ENCODE measurements at places on chromosomes 2 and 18. TPM values are rescaled to one million over a fixed set of nuclear protein-coding genes. Genes with fewer than 3 reads are reported as not detected.

The HAAO gene
- not detected for polyA plus RNA-seq

The KCNE4 gene
- polyA plus RNA-seq, result not detected

The CNGA3 gene
- polyA plus RNA-seq, result not detected

The ANKAR gene
- polyA plus RNA-seq, result 30.9 TPM

The GREB1 gene
- polyA plus RNA-seq, result not detected

The APOB gene
- not detected for polyA plus RNA-seq

The AQP12B gene
- polyA plus RNA-seq, result not detected

The SPP2 gene
- not detected for polyA plus RNA-seq

The TMEFF2 gene
- not detected for polyA plus RNA-seq

The CTAGE1 gene
- polyA plus RNA-seq, result not detected

The ATP6V1C2 gene
- polyA plus RNA-seq, result 0.44 TPM

The LBX2 gene
- not detected for polyA plus RNA-seq

The ACTG2 gene
- polyA plus RNA-seq, result not detected

The ZDBF2 gene
- 5.7 TPM for polyA plus RNA-seq

The MYO5B gene
- polyA plus RNA-seq, result not detected

The PLA2R1 gene
- polyA plus RNA-seq, result not detected

The C2orf92 gene
- polyA plus RNA-seq, result not detected

The CCDC102B gene
- polyA plus RNA-seq, result 4.0 TPM

The CCDC68 gene
- polyA plus RNA-seq, result not detected

The SERPINB11 gene
- polyA plus RNA-seq, result not detected

The DAW1 gene
- not detected for polyA plus RNA-seq

The RGPD3 gene
- not detected for polyA plus RNA-seq

The OR6B2 gene
- not detected for polyA plus RNA-seq

The TCF7L1 gene
- not detected for polyA plus RNA-seq

The COL4A4 gene
- not detected for polyA plus RNA-seq

The PKDCC gene
- not detected for polyA plus RNA-seq

The MSH6 gene
- polyA plus RNA-seq, result 10.5 TPM

The TNFAIP6 gene
- not detected for polyA plus RNA-seq

The RGPD4 gene
- not detected for polyA plus RNA-seq

The REG3A gene
- polyA plus RNA-seq, result not detected

The TXNDC2 gene
- 0.20 TPM for polyA plus RNA-seq

The IL36A gene
- polyA plus RNA-seq, result not detected

The BCL11A gene
- 186 TPM for polyA plus RNA-seq

The RFX8 gene
- not detected for polyA plus RNA-seq

The RIT2 gene
- polyA plus RNA-seq, result not detected

The NETO1 gene
- polyA plus RNA-seq, result 17.6 TPM

The CLIP4 gene
- 3.2 TPM for polyA plus RNA-seq

The SCYGR4 gene
- not detected for polyA plus RNA-seq

The STARD6 gene
- not detected for polyA plus RNA-seq

The LRP1B gene
- not detected for polyA plus RNA-seq

The KLHL29 gene
- polyA plus RNA-seq, result 0.08 TPM
